ENCODE measurements at places on chromosomes 3 and 15.

- no peak for DNase-seq
These were observed 92.5 kb downstream of the UBE3A start for GRCh38 chr15:25346371-25346770.

GRCh38 chr3:126895178-126896066 is 87.5 kb upstream of the PLXNA1 start:
- peak; percentile 35 for DNase-seq

DNA sequence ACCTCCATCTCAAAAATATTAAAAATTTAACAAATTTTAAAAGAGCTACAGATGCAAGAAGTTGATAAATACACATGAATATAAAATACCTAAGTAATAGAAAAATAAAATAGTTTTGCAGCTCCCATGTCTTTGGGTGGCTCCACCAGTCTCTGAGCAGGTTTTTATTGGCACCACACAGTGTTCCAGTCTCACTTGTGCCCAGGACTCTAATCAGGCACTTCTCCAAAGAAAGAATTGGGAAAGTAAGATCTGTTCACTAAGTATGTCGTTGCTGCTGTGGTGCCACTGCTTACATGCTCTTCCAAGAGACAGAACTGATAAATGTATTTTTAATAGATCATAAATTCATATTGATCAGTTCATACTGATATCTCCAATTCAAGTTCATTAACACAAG is 92.5 kb upstream of the ABI3BP start:
- no peak for DNase-seq

GRCh38 chr3:153429821-153430220 is 267.8 kb downstream of the RAP2B start:
- no peak for DNase-seq

- no peak for DNase-seq
These were observed 53.4 kb upstream of the PRICKLE2 start for GRCh38 chr3:64278625-64279024.

DNA sequence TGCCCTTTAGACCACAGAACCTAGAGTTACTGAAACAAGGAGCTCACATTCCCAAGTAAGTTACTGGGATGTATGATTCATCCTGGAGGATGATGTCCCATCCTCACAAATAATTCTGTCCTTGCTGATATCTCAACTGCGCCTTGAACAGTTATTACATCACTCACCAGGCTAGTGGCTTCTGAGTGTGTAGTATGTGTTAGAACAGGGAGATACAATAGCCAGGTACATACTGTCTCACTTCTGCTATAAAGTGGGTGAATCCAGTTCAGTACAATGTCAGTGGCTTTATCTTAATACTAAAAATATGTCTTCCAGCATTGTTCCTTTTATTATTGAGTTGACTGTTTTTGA is 483.2 kb upstream of the FRG2C start:
- no peak for DNase-seq

DNA sequence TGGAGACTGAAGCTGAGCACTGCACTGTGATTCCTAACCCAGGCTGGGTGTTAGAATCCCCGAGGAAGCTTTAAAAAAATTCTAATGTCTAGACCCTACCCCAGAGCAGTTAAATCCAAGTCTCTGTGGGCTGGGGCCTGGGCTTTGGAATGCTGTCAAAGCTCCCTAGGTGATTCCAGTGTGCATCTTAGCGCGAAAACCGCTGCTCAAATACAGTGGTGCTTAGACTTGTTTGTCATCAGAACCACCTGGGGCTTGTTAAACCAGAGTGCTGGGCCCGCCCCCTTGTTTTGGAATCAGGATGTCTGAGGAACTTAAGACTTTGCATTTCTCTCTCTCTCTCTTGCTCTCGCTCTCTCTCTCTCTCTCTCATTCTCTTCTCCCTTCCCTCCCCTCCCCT is 20.7 kb downstream of the RHCG start:
- no peak for DNase-seq

DNA sequence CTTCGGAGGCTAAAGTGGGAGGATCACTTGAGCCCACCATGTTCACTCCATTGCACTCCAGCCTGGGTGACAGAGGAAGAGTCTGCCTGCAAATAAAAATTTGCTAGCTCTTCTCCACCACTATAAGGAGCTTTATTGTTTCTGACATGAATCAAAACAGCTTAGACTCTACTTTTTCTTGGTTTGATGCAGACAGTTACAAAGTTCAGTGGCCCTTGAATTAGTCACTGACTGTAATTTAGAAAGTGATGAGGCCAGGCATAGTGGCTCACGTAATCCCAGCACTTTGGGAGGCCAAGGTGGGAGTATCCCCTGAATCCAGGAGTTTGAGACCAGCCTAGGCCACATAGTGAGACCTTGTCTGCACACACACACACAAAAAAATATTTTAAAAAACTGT is 172.4 kb upstream of the CGNL1 start:
- DNase-seq: no peak

DNA sequence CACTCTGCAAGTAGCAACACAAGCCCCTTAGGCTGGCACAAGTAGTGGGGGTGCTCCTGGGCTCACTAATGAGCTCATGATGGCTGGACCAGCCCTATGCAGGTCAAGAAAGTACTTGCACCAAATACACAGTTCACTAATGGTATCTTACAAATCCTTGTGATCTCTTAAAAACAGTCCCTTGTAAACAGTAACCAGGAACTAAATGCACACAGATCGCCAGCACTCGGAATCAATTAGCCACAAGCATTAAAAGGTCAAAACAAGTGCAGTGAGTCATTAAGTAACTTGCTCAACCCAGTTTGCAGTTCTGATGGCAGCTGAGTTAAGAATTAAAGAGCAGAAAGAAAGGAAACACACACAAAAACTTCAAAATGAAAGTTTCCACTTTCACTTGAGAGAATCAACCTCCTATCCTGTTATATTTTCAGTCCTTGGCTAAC is 43.2 kb downstream of the ARHGEF3 start:
- no peak for DNase-seq

DNA sequence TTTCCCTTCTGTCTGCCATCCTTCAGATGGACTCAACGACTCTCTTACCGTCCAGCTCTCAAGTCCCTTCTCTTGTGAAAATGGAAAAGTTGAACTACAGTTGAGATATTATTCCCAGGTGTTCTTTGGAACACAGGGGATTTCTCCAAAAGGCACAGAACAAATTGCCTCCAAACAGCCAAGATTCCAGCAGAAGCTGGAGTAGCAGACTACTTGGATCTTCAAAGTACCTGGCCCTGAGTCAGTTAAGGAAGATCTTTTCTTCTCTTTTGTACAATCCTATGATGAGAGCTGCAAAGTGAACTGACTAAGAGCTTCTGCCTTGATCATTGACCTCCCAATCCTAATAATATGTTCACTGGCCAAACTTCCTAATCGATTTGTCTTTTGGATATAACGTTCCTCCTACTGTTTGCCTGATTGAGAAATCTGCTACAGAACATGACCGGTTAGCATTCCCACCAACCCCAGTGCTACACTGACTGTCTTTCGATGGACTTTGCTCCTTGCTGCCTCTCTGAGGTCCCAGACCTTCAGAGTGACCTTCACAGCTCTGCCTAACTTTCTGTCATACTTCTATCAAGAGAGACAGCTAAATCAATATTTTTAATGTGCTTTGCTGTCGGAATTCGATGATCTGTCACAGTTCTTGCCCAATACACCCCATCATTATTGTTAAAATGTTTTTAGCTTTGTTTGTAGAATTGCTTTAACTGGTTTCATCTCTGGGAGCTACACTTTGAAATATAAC is 21.9 kb downstream of the PAQR9 start:
- DNase-seq: no peak

DNA sequence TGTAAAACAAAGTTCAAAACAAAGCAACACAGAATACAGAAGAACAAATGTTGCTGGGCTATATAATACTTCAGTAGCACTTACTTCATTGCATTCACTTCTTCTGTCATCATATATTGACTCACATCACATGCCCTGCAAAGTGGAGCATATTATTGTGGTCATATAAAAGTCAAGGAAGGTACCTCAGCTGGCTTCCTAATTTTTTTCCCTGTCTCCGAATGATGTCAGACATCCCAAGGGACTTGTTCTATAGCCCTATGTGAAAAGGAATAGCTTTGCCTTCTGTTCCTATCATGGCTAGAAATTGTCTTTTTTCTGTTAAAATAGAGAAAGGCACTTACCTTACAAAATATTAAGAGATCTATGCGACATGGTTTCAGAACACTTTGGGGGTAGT is 109.4 kb downstream of the LRTM1 start:
- no peak for DNase-seq

DNA sequence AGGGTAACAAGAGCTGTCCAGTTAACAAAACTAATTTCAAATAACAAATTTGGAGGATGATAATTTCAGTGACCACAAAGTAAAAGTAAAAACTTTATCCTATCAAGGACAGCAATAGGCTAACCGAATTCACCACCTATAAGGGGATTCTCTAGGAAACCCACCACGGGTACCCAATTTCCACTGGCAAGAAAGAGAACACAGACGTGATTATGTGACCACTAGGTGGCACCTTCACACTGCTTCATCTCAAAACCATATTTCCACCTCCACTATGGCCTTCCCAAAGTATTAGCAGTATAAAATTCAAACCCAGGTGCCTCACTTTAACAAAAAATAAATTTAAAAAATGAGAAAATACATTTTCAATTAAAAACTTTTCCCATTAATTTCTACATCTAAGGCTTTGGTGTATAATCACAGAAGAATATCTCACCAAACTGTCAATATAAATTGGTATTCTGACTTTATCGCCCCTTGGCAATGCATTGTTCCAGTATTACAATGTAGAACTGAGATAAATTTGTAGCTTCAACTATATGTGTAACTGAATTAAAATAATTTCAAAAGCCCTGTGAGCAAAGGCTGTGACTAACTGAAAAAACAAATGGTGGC is 96.5 kb downstream of the FSIP1 start:
- DNase-seq: peak; percentile 68

- DNase-seq: no peak
These were observed 707.9 kb upstream of the UBE2E2 start for GRCh38 chr3:22495241-22495640.

- DNase-seq: peak; percentile 37
These were observed 41.3 kb upstream of the TRIM42 start for GRCh38 chr3:140636406-140637138.

- no peak for DNase-seq
These were observed 48.7 kb downstream of the PRKAR2A start for GRCh38 chr3:48798998-48799397.

DNA sequence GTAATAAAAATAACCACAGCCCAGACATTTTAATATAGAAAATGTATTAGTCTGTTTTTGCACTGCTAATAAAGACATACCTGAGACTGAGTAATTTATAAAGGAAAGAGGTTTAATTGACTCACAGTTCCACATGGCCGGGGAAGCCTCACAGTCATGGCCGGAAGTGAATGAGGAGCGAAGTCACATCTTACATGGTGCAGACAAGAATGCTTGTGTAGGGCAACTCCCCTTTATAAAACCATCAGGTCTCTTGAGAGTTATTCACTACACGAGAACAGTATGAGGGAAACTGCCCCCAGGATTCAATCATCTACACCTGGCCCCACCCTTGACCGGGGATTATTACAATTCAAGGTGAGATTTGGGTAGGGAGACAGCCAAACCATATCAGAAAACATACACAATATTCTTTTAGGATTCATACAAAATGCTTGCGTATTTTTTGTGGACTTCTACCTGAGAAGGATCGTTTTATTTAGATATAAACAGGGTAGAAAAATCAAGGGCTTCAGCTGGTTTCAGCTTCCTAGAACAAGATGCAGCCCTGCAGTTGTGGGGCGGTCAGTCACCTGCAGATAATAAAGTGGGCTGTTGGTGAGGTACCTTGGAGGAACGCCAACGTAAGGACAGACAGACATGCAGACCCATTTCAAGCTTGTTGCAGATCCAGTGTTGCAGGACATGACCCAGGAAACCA is 101.9 kb downstream of the TNIK start:
- no peak for DNase-seq

GRCh38 chr3:1087066-1087560 is 5.7 kb upstream of the CNTN6 start:
- DNase-seq: peak; percentile 86

GRCh38 chr3:41236228-41236627 is 36.9 kb downstream of the CTNNB1 start:
- DNase-seq: no peak

DNA sequence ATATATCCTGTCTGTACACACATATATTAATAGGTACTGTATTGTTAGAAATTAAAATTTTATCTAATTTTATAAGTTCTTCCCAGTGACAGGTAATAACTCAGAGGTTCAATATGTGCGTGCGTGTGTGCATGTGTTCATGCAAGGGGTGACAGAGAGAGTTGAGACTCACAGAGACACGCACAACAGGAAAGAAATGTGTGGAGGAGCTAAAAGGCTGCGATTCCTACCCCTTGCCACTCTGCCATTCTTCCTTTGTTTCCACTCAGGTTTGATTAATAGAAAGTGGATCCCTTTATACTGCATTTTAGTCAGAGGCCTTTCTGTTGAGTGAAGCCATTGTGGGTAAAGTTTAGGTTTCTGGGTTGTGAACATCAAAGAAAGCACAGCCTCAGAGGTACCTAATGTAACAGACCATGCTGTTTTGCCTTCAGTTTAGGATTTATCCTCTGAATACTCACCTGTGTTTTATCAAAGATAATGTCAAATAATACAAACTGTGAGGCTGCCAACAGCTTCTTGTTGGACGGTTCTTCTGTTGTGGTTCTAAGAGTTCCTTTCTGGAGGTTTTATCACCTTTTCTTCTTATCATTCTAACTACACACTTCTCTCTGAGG is 182.3 kb downstream of the EPHA3 start:
- no peak for DNase-seq

- DNase-seq: no peak
These were observed 650.7 kb upstream of the ALCAM start for GRCh38 chr3:104715972-104716371.

DNA sequence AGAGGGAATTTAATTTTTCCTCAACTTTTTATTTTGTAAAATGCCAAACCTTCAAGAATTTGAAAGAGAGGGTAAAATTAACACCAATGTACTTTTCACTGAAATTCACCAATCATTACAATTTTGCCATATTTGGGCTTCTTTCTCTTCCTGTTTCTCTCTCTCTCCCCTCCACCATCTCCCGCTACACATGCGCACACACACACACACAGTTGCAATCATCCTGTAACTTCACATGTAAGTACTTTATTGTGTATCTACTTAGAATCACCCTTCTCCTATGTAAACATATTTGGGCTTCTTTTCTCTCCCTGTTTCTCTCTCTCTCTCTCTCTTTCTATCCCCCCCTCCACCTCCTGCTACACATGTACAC is 7.4 kb downstream of the ARL14 start:
- DNase-seq: no peak

All from right hindlimb (tissue), 1 donor.